Sciatic nerve (tissue), 2 donors: ENCODE measurements at places on chromosomes 7 and 10. TPM values are rescaled to one million over a fixed set of nuclear protein-coding genes. Genes with fewer than 3 reads are reported as not detected.

DNA sequence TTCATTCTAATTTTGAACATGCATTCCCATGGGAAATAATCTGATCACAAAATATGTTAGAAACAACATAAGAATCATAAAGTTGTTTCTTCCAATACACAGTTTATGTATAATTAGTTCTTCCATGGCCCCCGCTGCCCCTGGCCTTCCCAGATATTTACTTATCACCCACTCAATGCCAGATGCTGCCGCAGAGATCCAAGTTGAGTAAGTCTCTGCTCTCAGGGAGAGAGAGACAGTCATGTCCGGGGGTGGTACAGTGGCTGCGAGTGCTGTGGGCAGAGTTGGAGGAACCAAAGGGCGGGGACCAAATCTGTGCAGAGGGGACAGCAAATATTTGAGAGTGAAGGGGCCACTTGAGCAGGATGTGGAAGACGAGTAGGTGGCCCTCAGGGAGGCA lies 37.1 kb downstream of the COL26A1 start:
- DNase-seq: no peak

GRCh38 chr7:158020706-158021095 lies 566.9 kb downstream of the PTPRN2 start:
- no peak for DNase-seq

BAIAP2L1 gene
- total RNA-seq: 5.1 TPM

GRCh38 chr10:115942101-115942500 lies 330.9 kb downstream of the GFRA1 start:
- DNase-seq: no peak

GRCh38 chr7:30029696-30030095 lies 1.5 kb downstream of the PLEKHA8 start:
- no peak for DNase-seq

GRCh38 chr7:2621061-2621828 lies 10.5 kb upstream of the TTYH3 start:
- peak; percentile 75 for DNase-seq

DNA sequence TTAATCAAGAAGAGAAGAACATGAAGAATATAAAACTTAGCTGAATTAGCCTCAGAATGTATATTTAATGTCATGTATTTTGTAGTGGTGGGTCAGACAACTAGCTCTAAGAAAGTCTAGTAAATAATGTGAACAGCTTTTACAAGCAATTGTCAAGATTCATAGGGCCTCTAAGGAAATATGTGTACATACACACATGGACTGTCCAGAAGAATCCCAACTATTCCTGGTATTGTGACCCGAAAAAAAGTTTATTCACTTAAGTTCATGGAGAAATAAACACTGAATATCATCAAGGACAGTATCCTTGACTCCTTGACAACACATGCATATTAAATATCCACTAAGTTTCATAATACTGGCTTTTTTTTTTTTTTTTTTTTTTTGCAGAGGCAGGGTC lies 11.4 kb upstream of the TWIST1 start:
- no peak for DNase-seq

- DNase-seq: no peak
These were observed 179.3 kb downstream of the WNT2 start for GRCh38 chr7:117143580-117143979.

DNA sequence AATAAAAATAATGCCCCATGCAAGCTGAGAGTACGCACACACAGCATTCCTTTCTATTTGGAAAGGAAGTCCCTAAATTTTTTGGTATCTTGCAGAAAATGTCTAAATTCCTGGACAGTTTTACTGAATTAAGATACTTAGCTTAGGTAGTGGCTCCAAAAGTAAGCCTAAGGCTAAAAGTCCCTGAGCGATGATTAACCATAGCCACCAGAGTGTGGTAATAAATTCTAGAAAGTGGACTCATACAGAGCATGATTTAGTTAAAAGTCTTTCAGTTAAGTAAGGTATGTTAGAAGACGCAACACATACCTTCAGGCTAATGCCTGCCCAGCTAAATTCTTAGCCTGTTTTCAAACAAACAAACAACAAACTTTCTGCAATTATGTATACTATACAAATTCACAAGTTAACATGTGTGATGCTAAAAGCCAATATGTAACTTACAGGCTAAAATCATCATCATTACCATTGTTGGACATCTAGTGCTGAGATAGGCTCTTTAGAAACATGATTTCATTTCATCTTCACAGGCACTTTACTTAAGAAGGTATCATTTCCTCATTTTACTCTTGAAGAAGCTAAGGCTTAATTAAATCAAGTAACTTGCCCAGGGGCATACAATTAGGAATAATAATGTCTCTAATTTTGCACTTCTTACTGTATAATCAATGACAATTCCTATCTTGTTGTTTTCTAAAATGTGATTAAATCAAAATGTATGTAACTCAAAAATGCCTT lies 261.4 kb upstream of the YAE1 start:
- DNase-seq: no peak

GRCh38 chr7:158448430-158449100 lies 139.1 kb downstream of the PTPRN2 start:
- DNase-seq: no peak

GRCh38 chr7:91995391-91996105 lies 54.9 kb downstream of the AKAP9 start:
- no peak for DNase-seq

GRCh38 chr7:107856806-107857540 lies 34.0 kb upstream of the DLD start:
- DNase-seq: no peak
